ENCODE measurements at places on chromosomes 2 and 18.
A peak's percentile ranks its signal among the peaks of the same experiment; 100 is the strongest.

- DNase-seq = no peak
Measured at GRCh38 chr2:224393157-224393872, 8.6 kb downstream of the FAM124B start.

DNA sequence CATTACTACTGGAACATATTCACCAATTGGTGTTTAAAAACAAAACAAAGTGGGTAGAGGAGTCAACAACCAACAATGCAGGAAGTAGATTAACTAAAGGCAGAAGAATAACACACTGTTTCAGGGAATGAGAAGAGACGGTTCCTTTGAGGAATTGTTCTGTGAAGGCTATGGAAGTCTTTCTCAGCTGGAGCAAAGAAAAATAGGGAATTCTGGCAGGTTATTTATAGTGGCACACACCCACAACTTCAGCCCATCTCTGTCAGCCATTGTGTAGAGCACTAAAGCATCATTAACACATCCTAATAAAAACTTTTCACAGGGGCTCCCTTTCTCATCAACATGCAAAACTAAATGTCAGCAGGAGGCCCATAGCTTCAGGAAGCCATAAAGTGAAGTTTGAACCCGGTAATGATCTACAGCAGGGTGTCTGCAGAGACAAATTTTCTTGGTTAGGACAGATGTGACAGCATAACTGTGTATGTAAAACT is 113.6 kb downstream of the CDH2 start:
- DNase-seq = no peak

GRCh38 chr2:84906900-84907714 is 1.7 kb downstream of the TMSB10 start:
- DNase-seq = peak; percentile 45

DNA sequence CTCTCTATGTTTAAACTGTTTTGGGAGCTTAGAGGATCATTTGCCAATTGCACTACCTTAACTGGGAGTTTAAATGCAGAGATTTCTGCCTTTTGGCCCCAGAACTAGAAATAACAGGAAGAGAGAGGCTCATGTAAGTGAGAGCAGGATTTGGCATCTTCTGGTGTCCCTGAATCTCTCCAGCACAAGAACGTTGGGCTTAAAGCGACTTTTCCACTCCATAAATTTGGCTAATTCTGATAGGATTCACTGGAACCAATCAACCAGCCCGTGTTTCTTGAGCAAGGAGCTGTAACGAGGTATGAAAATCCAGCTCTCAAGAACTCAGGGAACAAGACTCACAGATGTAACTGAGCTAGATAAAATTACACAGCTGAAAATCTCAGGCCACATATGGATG is 181.0 kb downstream of the C1D start:
- DNase-seq = no peak

DNA sequence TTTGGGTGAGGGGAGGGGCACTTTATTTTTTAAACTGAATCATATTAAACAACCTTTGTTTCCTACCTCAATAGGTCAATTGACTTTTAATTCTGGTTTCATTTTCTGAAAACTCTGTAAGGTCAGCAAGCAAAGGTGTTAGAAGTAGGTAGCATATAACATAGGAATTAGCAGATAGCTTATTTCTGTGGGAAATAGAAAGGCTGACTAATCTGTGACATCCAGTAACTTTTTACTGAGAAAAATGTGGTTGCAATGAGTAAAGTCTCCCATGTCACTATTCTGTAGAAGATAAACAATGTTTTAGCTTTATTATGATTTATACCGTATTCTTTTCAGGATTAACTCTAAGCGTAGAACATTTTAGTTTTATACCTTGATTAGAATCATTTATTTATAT is 240.4 kb downstream of the PLCL1 start:
- no peak for DNase-seq

- DNase-seq = peak; percentile 74
Measured at GRCh38 chr18:77067291-77068061, 65.1 kb downstream of the MBP start.
